PC-3 (cell line): ENCODE measurements at places on chromosomes 6 and 20.

- H3K36me3 ChIP-seq: peaks cover 35% of the 10 kb centered on the region
- H3K27me3 ChIP-seq: no peaks in the 10 kb centered on the region
- no peaks in the 10 kb centered on the region for H3K4me1 ChIP-seq
- no peak for DNase-seq
Observed at GRCh38 chr20:33852626-33853506, 41.7 kb downstream of the CHMP4B start.

GRCh38 chr6:79423216-79423615, 114.0 kb downstream of the LCA5 start:
- no peaks in the 10 kb centered on the region for H3K27me3 ChIP-seq
- peaks cover 7% of the 10 kb centered on the region for H3K4me1 ChIP-seq
- H3K36me3 ChIP-seq: no peaks in the 10 kb centered on the region
- DNase-seq: no peak
- H3K27ac ChIP-seq: no peak overlapping the region
- H3K4me3 ChIP-seq: no peak overlapping the region

DNA sequence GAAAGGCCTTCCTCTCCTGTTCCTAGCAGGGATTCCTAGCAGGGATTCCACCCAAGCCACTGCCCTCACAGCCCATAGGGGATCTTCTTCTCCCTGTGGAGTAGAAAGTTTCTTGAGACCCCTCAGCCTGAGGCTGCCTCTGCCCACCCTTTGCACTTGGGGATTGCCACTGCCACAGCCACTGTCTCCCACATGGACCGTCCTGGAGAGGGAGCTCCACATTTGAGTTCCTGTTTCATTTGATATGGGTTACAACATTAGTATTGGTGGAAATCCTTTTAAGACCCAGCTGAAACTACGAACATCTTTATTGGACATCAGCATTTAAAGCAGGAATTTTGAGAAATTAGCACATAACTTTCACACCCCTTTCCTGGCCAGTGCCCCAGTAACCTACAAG, 25.6 kb downstream of the HLA-G start:
- H3K27me3 ChIP-seq: no peaks in the 10 kb centered on the region
- H3K27ac ChIP-seq: no peak overlapping the region
- H3K36me3 ChIP-seq: no peaks in the 10 kb centered on the region

DNA sequence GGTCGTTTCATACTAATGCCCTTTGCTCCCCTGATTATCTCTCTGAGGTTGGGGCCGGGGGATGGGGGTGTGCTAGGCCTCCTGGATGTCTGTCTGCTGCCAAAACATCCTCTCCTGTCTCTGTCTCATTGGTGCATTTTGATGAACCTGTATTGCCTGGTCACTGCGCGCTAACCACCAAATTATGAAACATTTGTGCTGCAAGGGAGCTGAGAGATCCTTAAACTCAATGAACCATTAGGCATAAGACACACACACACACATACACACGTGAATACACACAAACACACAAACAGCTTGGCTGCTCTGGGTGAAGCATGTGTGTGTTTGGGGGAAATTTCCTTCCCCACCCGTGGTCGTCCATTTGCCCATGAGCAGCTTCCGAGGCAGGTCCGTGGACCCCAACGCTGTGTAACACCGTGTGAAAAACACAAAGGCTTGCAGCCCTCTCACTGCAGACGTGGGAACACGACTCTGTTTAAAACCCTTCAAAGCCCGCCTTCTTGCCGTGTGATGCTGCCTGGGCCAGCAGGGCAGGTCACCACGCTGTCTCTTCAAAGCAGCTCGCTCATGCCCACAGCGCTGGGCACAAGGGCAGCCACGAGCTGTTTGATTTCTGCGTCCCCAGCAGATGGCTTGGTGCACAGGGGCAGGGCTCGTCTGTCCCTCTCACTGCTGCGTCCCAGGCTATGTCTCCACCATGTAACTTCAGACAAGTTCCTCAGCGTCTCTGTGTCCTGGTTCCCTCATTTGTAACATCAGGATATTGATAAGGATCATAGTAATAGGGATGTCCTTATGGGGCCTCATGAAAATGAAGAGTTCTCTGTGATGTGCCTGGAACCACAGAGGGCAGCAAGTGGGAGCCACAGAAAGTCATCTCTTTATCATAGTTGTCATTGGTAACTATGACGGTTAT, 96.8 kb downstream of the CDH26 start:
- peaks cover 24% of the 10 kb centered on the region for H3K27me3 ChIP-seq
- H3K27ac ChIP-seq: no peak overlapping the region
- H3K36me3 ChIP-seq: no peaks in the 10 kb centered on the region
- peaks cover 1% of the 10 kb centered on the region; the same call in 1 of the 2 replicates for H3K4me1 ChIP-seq
- DNase-seq: no peak
- no peak overlapping the region for H3K4me3 ChIP-seq

- H3K27me3 ChIP-seq: no peaks in the 10 kb centered on the region
- H3K4me1 ChIP-seq: peaks cover 41% of the 10 kb centered on the region
- DNase-seq: peak; percentile 82
- H3K27ac ChIP-seq: peak overlapping the region; percentile 89
- H3K4me3 ChIP-seq: peak overlapping the region; percentile 52
Observed at GRCh38 chr6:139262519-139263300, 29.1 kb downstream of the TXLNB start.

DNA sequence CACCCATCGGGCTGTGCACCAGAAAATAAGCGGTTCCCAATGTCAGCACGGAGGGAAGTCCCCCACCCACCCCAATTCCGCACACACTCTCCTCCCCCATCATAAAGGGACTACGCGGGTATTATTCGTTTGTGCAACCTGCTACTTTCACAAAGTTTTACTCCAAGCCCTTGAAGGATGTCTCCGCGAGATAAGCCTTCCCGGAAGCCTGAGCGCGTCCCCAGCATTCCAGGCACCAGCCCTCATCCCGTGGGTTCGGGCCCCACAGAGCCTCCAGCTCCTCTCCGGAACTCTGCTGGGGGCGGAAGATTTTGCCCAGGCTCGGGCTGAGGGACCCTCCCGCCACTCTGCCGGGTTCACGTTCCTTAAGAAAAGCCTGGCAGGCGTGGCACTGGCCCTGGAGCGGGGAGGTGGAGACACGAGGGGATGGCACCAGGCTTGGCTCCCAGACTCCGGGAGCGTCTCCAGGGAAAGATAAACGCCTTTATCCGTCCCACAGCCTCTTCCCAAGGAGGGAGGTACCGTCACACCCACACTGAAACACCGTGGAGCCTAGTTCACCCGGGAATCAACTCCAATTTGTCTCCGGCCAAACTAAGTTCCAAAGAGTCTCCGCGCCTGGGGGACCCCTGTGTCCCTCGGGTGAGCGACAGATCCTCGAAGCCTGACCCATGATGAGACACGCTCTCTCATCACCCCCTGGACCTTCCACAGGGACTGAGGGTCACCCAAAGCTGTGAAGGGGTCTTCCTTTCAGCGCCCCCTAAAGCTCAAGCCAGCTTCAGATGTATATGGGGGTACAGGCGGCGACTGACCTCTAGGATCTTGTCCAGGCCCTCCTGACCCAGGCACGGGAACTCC, 934 bp downstream of the KCNK5 start:
- no peak overlapping the region for H3K27ac ChIP-seq
- H3K36me3 ChIP-seq: no peaks in the 10 kb centered on the region
- no peak for DNase-seq

- H3K4me1 ChIP-seq: no peaks in the 10 kb centered on the region
- H3K4me3 ChIP-seq: no peak overlapping the region
- DNase-seq: no peak
- no peaks in the 10 kb centered on the region for H3K27me3 ChIP-seq
- H3K27ac ChIP-seq: no peak overlapping the region
Observed at GRCh38 chr6:158361068-158361467, 48.8 kb downstream of the TULP4 start.

- no peak for DNase-seq
- no peak overlapping the region for H3K4me3 ChIP-seq
- no peak overlapping the region for H3K27ac ChIP-seq
- peaks cover 32% of the 10 kb centered on the region for H3K36me3 ChIP-seq
- H3K27me3 ChIP-seq: no peaks in the 10 kb centered on the region
Observed at GRCh38 chr6:105322499-105323225, 80.2 kb downstream of the PREP start.

- H3K4me3 ChIP-seq: no peak overlapping the region
- H3K36me3 ChIP-seq: no peaks in the 10 kb centered on the region
- H3K4me1 ChIP-seq: no peaks in the 10 kb centered on the region
- H3K27ac ChIP-seq: no peak overlapping the region
Observed at GRCh38 chr6:164035900-164036485, 621.5 kb downstream of the QKI start.

GRCh38 chr6:44608175-44608574, 220.7 kb downstream of the CDC5L start:
- H3K27me3 ChIP-seq: no peaks in the 10 kb centered on the region
- DNase-seq: no peak
- H3K4me3 ChIP-seq: no peak overlapping the region
- no peak overlapping the region for H3K27ac ChIP-seq
